ENCODE measurements at places on chromosomes 4 and X. TPM values are rescaled to one million over a fixed set of nuclear protein-coding genes. Genes with fewer than 3 reads are reported as not detected.

Gene TREX2
- 0.91 TPM for total RNA-seq

- no peak for DNase-seq
Observed at GRCh38 chr4:123632693-123633030, 236.1 kb downstream of the SPRY1 start.

DNA sequence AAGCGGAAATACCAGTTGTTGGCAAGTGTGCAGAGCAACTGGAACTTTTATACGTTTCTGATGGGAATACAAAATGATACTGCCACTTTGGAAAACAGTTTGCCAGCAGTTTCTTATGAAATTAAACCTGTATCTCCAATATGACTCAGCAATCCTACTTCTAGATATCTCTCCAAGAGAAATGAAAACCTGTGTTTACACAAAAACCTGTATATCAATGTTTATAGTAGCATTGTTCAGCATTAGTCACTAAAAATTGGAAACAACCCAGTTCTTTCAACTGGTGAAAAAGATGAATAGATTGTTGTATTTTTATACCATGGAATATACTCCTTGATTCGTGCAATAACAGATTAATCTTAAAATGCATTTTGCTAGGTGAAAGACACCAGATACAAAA is 26.8 kb downstream of the ATP7A start:
- no peak for DNase-seq

DNA sequence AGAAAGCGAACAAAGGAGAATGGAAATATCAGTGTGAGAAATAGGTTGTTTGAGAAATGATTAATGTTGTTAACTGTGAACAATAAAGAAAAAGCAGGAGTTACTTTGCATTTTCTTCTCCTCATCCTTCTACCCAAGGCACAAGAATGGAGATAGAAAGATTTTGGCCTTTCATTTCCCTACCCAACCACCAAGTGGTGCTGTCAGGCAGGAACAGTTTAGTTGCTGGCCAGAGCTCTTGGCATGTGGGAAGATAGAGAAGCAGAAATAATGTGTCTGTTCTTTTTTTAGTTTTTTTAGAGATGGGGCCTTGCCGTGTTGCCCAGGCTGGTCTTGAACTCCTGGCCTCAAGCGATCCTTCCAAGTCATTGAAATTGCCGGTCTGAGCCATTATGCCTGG is 12.8 kb downstream of the HOPX start:
- DNase-seq, result no peak

DNA sequence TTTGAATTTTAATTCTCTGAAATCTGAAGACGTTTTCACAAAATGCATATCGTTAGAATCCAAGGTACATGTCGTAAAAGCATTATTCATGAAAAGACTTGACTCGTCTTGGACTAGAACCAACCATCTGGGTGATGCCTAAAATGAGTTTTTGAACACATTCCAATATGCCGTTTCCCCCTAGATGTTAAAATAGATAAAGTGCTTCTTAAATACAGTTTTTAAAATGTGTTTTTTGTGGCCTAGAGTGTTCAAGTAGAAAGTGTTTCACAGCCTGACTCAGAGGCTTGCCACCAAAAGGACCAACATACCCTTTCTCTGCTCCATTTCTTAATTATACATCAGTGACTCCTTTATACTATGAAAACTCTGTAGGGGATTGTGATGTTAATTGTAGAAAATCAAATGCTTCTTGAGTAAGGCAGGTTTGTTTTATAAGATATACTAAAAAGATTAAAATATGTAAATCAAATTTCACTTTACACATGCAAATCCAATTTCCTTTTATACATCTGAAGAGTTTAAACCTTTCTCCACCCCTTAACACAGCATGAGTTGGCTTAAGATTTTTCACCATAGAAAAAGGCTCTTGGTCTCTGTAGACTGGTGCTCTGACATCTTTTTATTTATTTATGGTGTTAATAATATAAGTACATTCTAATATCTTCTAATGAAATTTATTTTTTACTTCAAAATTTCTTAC is 48.4 kb downstream of the PRKG2 start:
- DNase-seq, result no peak

Gene CFAP47
- not detected for total RNA-seq

DNA sequence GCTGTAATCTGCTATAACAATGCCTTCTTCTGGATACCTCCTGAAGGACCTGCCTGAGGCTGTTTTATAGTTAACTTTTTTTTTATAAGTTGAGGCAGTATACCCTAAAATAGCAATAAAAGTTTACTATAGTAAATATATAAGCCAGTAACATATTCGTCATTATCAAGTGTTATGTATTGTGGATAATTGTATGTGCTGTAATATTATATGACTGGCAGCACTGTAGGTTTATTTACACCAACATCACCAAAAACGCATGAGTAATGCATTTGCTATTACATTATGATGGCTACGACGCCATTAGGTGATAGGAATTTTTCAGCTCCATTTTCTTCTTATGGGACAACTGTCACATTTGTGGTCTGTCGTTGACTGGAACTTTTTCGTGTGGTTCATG is 237.2 kb upstream of the PITX2 start:
- no peak for DNase-seq

DNA sequence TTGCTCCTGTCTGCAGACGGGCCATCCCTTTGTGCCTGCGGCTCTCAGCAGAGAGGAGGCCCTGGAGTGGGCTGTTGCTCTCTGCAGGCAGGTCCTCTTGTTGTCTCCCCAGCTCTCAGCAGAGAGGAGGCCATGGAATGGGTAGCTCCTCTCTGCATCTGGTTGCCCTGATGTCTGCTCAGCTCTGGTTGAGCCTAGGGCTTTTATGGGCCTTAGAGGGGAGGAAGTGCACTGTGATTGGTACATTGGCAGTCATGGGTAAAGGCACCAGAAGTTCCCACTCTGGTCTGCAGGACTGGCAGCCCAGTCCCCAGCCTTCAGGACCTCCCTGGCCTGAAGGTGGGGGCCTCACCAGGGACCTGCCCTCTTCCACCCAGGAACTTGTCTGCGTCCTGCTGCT is 21.5 kb downstream of the SPON2 start:
- DNase-seq, result no peak

Gene PRSS12
- total RNA-seq, result not detected

GRCh38 chr4:7303561-7303960 is 111.2 kb downstream of the SORCS2 start:
- DNase-seq, result no peak

DNA sequence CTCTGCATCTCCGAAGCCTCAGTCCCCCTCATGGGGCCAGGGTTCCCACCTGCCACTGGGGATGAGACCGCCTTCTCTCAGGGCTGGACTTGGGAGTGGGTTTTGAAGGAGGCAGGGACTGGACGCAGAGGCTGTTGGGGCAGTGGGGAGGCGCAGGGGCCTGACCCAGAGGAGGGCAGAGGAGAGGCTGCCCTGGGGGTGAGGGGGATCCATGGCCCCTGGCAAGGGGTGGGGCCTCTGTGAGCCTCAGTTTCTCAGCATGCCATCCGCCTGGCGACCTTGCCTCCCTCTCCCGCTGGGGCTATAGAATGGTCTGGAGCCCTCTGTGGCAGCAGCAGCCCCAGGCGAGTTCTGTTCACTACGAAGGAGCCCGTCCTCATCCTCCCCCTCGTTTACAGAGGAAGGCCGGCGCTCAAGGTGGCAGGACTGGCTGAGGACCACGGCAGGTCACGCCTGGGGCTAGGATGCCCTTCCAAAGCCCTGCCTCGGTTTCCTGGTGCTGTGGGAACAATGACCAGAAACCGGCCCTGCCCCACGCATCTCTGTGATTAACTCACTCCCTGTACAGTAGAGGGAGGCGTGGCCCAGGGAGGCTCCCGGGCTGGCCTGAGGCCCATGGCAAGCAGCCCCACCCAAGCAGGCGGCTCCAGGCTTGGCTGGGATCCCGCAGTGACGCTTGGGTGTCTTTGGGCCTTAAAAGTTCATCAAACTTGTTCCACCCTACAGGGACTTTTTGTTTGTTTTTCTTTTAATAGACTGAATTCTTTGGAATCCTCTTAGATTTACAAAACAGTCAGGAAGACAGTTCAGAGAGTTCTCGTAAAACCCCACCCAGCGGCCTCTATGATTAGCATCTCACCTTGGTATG is 16.0 kb upstream of the SH3TC1 start:
- peak; percentile 95 for DNase-seq

Data from right cardiac atrium (tissue), 5 donors.